ENCODE measurements at places on chromosomes 7 and 10.

- no peak for DNase-seq
Measured at GRCh38 chr10:74406006-74406405, 255.0 kb downstream of the ADK start.

- DNase-seq: no peak
Measured at GRCh38 chr7:93205046-93205445, 21.2 kb downstream of the HEPACAM2 start.

DNA sequence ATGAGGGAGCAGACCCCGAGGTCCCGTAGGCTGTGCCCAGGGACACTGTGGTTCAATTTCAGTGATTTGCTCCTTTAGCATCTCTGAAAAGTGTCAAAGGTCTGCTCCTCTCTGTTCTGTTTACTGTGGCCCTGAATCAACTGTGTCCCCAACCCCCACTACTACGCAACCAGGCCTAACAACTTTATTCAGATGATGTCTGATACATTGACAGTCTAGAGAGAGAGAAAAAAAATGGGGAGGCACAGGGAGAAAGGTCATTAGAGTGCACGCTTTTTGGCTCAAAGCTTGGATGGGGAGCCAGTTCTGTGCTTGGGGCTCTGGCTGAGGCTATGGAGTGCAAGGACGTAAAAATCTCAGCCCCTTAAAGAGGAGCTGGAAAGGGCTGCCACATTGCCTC, 77.9 kb downstream of the FAM107B start:
- no peak for DNase-seq

DNA sequence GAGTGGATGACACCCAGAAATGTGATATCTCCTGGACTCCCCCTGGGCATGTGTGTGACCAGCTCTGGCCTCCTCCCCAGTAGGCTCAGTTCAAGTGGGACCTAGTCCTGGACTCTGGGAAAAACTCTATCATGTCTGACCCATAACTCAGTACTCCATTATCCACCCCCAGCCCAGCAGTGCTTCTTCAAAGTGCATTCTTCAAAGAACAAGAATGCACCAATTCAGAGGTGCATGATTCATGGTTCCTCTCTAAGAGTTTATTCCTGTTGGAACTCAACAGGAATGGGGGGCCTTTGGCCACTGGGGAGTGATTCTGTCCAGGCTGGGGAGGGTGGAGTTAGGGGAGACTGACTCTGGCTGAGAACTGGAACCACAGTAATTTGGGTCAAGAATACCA, 173.6 kb upstream of the CXCL12 start:
- DNase-seq: no peak

DNA sequence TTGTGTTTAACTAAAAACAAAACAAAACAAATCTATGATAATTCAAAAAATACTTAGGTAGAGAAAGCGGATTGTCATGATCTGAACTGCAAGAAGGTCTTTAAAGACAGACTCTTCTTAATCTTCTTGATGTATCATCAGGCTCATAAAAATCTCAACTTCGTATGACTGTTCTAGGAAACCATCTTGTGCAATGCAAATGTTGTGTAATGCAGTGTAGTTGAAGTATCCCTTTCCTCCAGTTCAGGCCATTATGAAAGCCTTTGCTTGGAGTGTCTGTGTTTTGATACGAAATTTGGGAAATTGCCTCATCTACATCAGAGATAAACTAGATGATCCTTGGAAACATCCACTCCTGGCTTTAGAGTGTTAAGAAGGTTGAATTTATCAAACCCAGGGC, 30.9 kb downstream of the CDK1 start:
- peak; percentile 60 for DNase-seq

DNA sequence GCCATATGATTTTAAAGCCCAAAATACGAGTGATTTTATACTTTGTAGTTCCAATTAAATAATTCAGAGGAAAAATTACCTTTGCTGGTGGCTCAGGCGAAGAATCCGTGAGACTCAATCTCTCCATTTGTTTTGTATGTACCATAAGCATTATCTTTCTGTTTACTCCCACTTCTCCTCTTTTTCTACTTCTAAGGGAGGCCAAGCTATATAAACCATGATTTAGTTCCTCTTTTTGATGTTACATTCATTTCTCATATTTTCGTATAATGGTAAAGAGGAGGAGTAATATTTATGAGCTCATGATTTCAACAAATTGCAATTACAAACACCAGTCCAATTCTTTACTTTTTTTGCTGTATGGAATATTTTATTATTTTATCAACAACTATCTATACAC, 50.6 kb upstream of the TES start:
- no peak for DNase-seq

- peak; percentile 88 for DNase-seq
Measured at GRCh38 chr7:106216517-106216922, 68.3 kb downstream of the NAMPT start.

GRCh38 chr7:46032942-46033341, 111.9 kb upstream of the IGFBP3 start:
- no peak for DNase-seq

GRCh38 chr10:124047427-124048152, 45.8 kb downstream of the CHST15 start:
- DNase-seq: no peak

GRCh38 chr10:112961609-112962008, 11.6 kb downstream of the TCF7L2 start:
- DNase-seq: no peak

DNA sequence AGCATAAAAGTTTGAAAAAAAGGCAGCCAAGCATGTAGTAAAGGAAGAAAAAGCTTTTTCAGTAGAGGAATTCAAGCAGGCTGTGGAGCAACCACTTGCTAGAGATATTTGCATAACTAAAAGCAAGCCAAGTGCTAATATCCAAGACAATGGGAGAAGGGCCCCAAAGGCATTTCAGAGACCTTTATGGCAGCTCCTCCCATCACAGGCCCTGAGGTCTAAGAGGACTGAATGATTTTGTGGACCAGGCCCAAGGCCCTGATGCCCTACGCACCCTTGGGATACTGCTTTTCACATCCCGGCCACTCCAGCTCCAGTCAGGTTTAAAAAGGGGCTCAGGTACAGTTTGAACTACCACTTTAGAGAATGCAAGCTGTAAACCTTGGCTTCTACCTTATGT, 261.7 kb upstream of the SEMA3C start:
- DNase-seq: no peak

GRCh38 chr7:42347616-42348015, 110.6 kb upstream of the GLI3 start:
- no peak for DNase-seq

DNA sequence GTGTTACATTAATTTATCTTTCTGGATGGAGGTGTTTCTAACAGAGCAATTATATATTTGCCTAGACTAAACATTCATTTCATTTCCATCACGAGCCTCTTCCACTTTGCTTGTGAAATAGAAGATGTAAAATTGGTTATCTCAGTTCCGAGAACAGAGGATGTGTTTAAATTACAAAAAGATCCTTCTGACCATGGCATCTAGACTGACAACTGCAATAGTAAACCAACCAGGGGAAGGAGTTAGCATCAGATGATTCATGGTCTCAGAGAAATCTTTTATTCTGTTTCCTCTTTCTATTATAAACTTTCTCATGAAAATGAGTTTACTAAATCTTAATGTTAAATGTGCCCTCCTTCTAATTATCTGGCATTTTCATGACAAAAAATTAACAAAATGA, 149.8 kb upstream of the WDR11 start:
- no peak for DNase-seq

- DNase-seq: no peak
Measured at GRCh38 chr7:128360359-128360678, 1.2 kb downstream of the PRRT4 start.

- no peak for DNase-seq
Measured at GRCh38 chr7:139743267-139743966, 34.4 kb downstream of the HIPK2 start.

DNA sequence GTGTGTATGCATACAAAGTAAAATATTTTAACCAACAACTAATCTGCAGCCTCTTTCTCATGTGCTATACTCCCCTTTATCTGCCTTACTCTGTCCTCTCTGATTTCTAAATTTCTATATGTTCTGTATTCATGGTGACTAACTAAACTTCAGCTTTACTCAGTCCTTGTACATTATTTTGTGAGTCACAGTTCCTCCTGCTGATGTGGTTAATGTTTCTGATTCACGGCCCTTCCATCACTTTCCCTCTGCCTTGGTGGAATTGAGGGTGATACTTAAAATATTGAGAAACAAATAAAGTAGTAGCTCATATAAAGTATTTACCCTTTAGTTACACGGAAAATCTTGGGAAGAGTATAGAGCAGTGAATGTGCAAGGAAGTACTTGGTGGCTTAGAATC, 899.1 kb upstream of the ZWINT start:
- DNase-seq: peak; percentile 54

DNA sequence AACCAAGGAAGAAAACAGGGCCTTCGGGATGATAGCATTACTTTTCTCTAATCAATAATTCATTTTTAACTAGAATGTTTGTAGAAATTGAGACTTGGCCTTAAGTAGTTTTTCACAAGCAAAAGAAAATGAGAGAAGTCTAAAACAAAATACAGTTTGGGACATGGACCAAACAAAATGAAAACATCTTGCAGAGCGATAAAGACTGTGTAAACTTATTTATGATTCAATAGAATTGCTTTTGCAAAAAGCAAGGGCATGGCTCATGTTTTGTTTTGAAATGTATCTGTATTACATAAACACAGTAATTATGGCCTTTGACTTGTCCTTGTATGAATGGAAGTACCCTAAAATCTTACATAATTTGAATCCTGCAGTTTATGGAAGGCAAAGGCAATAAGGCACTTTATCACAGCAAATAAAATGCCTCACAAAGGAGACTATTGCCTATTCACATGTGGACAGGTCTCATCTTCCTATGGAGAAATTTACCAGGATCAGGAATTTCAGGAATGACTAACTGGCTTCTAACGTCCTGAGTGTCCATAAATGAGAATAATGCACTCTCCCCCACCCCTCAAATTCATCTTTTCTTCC, 295.2 kb downstream of the PTEN start:
- DNase-seq: no peak

DNA sequence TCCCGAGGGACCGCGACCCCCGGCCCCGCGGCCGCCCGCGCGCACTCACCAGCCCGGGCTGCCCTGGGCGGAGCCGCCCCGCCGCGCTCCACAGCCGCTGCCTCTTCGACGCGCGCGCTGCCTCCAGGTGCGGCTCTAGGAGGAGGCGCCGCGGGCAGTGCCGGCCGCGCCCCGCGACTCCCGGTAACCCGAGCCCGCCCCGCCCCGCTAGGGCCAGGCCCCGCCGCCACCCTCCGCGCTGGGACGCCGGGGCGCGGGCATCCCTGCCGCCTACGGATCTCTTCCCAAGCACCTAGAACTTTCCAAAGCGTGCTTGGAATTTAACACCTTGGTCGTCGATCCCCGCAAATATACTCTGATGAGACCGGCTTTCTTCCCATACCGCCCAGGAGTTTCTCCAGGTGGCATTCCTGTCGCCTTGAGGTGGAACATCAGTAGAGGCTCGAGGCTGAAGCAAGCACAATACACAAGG, at the start of gene SLC26A5:
Gene SLC26A5 (minus strand): TSS at position 159 of the 472 bp plus-strand sequence. CDS start 24,693 bp downstream, outside the sequence.
- DNase-seq: no peak

DNA sequence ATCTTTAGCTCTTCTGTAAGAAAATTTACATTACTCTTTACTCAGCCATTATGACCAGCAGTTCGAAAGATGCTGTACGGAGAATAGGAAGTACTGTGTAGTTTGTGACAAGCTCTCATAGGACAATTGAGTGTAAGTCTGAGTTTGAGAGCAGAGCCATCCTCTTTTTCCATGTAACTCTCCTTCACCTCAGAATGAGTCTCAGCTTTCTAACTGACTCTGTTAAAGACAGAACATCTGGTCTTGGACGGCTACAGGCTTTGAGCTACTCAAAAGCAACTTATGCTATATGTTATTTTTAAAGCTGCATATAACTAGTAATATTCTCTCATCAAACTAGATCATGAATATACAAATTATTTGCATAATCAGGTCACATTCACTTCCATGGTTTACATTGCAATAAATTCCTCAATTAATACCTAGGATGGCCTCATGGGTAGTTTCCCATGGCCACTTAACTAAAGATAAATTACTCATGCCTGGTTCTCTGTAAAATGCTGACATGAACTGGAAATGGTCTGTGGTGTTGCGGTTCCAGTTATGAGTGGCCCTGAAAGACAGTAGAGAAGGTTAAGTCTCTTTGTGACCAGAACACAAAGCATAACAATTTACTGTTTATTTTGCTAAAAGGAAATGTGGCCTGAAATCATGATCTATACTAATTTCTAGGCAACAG, 358.7 kb downstream of the PHF14 start:
- no peak for DNase-seq

- DNase-seq: no peak
Measured at GRCh38 chr7:131640686-131641085, 84.3 kb upstream of the PODXL start.

DNA sequence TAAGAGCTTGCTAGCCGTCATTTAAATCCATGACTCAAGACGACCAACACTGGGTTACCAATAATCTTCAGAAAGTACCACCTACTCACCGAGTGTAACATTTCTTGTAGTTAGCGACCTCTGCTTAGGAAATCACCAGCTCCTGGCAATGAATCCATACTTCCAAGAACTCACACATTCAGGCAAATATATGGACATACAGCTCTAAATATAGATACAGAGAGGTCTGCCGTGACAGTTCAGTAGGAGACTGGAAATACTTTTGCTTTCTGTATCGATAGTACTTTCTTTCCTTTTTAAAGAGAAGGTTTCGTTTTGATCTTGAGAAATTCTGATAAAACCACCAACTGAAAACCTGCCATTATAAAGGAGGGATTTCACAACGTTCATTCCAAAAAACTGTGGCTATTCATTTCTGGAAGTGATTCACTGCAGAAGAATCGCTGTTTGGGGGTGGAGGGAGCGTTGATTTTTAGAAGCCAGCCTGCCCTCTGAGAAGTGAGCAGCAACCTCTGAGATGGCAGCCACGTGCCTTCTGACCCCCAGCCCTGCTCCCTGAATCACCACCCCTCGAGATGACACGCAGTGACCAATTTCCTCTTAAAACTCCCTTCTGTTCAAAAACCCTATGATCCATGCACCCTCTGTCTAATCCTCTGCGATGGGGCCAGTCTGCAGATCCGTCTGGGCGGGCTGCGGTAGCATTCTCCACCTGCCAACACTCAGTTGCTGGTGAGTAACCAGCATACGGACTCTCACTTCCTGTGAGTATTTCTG, 179.0 kb upstream of the KLF14 start:
- DNase-seq: peak; percentile 97

- DNase-seq: no peak
Measured at GRCh38 chr7:151591866-151592265, 72.2 kb upstream of the RHEB start.

- peak; percentile 89 for DNase-seq
Measured at GRCh38 chr10:73997787-73998622, at the start of gene VCL. TSS of gene VCL (plus strand) at chr10:73998116. CDS start at chr10:73998208, 92 bp downstream.

GRCh38 chr7:37216156-37216852, 232.4 kb downstream of the ELMO1 start:
- no peak for DNase-seq

DNA sequence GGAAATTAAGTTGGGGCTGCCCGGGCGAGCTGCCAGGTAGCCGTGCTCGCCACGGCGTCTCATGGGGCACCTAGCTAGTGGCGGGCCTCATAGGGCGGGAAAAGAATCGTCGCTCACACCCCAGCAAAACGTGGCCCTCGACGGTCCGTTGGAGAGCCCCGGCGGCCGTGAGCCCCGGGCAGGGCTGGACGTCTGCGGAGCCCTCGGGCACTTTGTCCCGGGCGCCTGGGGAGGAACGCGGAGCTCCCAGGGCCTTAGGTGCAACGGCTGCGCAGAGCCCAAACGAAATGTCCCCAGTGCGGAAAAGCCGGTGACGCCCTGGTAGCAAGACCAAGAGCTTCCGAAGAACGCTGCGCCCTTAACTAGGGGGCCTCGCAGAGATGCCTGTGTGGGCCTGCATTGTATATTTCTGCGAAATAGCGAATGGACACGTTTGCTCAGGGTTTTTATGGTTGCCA, 866 bp upstream of the SFMBT2 start:
- no peak for DNase-seq
